CD4-positive, alpha-beta T cell (primary cell): ENCODE measurements at places on chromosomes 5 and 9.
A peak's percentile ranks its signal among the peaks of the same experiment; 100 is the strongest.

- no peak for DNase-seq
Observed at GRCh38 chr9:123942542-123942941, 12.6 kb upstream of the DENND1A start.

GRCh38 chr9:124617477-124618141 lies 110.4 kb upstream of the NR5A1 start:
- peak; percentile 78 for DNase-seq

- no peak for DNase-seq
Observed at GRCh38 chr5:83866181-83866580, 145.5 kb upstream of the HAPLN1 start.

DNA sequence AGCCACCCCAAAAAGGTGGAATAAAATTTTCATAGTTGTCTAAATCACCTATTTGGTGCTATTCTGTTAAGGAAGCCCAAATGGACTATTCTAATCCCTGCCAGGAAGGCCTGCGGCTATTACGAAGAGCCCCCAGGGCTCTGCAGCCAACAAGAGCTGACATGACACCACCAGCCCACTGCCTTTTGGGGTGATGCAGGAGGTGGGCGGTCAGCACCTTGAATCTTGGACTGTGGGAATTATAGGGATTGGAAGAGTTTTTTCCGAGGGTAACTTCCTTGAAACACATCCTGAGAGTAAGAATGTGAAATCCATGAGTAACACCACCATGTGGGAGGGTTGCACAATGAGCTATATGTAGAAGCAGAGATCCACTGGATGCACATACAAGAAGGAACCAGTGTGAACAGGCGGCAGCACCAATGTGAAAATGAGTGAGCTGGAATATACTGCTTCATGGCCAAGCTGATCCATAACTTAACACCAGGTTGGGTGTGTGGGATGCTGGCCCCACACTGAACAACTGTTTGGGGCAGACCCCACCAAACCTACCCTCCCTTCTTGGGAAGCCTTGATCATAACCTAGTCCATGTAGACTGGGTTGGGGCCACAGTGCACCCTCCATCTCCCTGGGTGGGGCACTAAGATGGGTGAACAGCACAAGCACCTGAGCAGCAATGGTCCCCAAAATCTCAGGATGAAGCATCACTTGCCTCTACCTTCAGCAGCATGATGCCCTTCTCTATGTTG lies 239.0 kb downstream of the FSTL4 start:
- DNase-seq: no peak

DNA sequence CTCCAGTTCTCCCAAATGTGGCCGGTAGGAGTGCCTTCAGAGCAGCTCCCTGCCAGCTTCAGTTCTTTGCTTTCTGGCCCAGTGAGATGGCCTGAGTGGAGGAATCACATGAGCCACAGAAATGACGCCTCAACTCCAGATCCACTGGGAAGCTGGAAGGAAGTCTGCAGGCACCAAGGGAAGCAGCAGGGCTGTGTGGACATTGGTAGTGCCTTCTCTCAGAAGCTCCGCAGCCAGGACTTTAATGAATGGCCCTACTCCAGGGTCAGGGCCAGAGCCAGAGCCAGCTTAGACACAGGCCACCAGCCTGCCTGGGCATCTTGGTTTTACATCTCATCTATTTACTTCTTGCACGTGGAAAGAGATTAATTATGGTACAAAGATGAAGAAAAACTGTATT lies 12.0 kb upstream of the PSMB7 start:
- DNase-seq: no peak

- no peak for DNase-seq
Observed at GRCh38 chr5:150082374-150082773, 4.0 kb downstream of the CSF1R start.

- DNase-seq: no peak
Observed at GRCh38 chr5:137220523-137220927, 278.6 kb downstream of the SPOCK1 start.

- no peak for DNase-seq
Observed at GRCh38 chr9:79026316-79026715, 545.4 kb upstream of the TLE4 start.

DNA sequence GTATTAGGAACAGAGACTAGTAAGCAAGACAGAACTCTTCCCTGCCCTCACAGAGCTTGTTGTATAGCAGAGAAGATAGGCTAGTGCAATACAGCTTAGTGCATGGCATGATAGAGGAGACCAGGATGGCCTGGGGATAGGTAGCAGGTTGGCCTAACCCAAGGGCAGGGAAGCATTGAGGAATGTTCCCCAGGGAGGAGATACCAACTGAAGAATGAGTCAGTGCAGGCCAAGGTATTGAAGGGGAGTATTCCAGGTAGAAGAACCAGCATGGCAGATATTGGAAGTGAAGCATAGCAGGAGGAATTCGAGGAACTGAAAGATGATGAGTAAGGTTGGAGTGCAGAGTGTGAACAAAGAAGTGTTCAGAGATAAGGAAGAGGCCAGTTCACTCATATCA lies 138.6 kb upstream of the DHFR start:
- no peak for DNase-seq

DNA sequence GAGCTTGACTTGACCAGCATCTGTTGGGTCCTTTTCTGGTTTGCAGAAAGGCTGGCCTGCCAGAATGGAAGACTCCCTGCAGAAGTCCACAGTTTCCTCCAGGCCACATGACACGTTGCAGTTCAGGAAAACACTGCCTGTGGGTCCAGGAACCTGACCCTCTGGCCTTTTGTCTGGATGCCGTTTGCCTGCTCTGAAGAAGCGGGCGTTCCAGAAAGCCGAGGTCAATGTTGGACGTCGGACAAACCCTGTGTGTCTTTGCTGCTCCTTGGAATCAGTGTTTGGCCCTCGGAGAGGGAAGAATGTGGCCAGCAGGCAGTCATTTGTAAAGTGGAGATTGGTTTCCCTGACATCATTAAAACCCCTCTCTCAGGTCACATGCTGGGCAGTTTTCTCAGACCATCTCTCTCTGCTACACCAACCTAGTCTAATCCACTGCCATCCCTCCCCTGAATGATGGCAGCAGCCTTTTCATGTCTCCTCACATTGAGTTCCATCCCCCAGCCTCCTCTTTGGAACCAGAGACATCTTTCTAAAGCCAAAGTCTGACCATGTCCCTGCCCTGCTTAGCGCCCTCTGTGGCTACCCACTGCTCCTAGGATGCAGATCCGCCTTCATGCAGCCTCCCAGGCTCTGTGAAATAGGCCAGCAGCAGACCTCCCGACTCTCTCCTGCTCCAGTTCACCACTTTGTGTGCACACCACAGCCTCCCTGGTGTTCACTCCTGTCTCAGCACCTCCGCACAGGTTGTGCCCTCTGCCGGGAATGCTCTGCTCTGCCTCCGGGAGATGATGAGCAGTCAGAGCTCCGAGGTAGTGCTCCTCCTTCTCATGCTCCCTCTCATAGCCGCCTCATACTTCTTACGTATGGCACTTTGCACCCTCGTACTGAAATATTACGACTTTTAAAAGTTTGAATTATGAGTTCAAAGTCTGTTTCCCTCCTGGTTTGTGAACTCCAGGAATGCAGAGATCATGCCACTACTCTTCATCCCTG lies 75.6 kb downstream of the RALGPS1 start:
- DNase-seq: no peak

GRCh38 chr5:107512029-107512428 lies 158.7 kb downstream of the EFNA5 start:
- DNase-seq: no peak

- DNase-seq: no peak
Observed at GRCh38 chr5:81694726-81695125, 56.2 kb downstream of the SSBP2 start.

- DNase-seq: no peak
Observed at GRCh38 chr5:172843825-172844576, 9.9 kb downstream of the ERGIC1 start.

DNA sequence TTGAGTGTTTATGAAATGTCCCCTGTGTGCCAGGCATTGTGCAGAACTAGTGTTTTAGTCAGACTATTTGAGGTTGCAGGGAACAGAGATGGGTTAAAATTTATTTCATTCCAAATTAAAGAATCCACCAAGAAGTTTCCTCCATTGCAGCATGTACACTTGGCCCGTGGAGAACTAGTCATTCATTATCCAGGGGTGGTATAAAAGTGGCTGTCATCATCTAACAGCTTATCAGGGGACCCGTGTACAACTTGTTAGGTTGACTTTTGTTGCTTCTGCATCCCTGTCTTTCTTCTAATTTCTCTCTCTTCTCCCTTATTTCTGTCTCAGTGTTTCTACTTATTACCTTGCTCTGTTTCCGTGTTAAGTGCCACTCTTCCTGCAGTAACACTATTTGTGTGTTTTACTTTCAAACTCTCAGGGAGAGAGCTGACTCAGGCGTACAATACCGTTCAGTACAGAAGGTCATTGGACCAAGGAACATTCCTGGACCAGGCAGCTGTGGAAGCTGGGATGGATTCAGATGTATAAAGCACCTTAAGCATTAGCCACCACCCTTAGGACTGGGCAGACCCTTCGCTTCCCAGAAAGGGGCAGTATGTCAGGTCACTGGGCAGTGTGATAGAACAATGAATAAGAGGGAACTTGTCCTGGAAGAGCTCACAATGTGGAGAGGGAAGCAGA lies 36.1 kb downstream of the MAP3K1 start:
- no peak for DNase-seq

GRCh38 chr9:129868023-129868871 lies 33.0 kb downstream of the USP20 start:
- DNase-seq: peak; percentile 63
